H9 (cell line): ENCODE measurements at places on chromosomes 2 and 18.

GRCh38 chr18:31100436-31101182 is 1.6 kb downstream of the DSC2 start:
- DNase-seq = peak; percentile 84
- H3K27ac ChIP-seq = peak overlapping the region; percentile 29
- no peaks in the 10 kb centered on the region for H3K27me3 ChIP-seq
- peak overlapping the region; percentile 92 for H3K4me3 ChIP-seq
- H3K36me3 ChIP-seq = no peaks in the 10 kb centered on the region
- peaks cover 3% of the 10 kb centered on the region; the same call in 1 of the 2 replicates for H3K4me1 ChIP-seq

DNA sequence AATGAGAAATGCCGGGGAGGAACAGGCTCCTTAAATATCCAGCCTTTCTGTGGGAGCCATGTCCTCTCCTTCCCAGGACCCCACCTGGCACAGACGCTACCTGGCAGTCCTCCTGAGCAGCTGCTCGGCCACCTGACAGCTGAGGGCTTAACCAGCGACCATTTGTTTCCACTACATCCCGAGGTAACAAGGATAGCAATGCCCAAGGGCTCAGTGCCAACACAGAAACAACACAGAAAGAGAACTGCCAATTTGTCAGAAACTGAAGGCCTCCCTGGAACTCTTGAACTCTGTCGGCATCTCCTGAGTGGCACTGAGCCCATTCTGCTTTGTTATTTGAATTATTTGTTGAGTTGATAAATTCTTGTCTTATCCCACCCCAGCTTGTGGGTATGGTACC is 122.2 kb upstream of the ARHGAP28 start:
- no peak overlapping the region for H3K27ac ChIP-seq
- H3K36me3 ChIP-seq = peaks cover 2% of the 10 kb centered on the region; the same call in 2 of the 3 replicates
- H3K4me1 ChIP-seq = no peaks in the 10 kb centered on the region; the same call in 1 of the 2 replicates
- no peak for DNase-seq
- no peak overlapping the region for H3K4me3 ChIP-seq

DNA sequence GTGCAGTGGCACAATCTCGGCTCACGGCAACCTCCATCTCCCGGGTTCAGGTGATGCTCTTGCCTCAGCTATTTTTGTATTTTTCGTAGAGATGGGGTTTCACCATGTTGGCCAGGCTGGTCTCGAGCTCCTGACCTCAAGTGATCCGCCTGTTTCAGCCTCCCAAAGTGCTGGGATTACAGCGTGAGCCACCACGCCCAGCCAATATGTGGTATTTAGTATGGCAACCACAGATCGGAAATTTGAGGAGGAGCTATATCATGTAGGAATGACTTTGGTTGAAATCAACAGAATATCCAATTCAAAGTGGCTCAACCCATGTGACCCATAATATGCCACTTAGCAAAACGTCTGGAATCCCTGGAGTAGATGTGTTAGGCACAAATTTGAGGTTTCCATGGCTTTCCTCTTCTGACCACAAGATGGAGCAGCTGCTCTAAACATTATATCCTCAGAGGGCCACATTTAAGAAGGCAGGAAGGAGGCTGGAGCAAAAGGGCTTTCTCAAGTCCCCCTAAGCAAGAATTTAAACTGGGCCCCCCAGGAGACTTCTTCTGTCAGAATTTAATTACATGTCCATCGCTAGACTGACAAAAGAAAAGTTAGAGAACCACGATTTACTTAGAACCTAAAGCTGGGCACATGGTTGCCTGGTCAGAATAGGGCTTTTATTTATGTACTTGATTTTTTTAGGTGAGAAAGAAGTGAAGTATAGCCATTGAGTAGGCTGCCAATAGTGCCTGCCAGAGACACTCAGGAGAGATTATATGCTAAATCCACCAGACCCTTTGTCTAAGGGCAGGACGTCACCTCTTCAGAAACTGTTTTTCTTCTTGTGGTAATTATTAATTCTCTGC is 49.6 kb upstream of the ITSN2 start:
- no peaks in the 10 kb centered on the region for H3K36me3 ChIP-seq
- no peak overlapping the region for H3K27ac ChIP-seq
- H3K27me3 ChIP-seq = no peaks in the 10 kb centered on the region
- H3K4me3 ChIP-seq = no peak overlapping the region
- DNase-seq = peak; percentile 48

DNA sequence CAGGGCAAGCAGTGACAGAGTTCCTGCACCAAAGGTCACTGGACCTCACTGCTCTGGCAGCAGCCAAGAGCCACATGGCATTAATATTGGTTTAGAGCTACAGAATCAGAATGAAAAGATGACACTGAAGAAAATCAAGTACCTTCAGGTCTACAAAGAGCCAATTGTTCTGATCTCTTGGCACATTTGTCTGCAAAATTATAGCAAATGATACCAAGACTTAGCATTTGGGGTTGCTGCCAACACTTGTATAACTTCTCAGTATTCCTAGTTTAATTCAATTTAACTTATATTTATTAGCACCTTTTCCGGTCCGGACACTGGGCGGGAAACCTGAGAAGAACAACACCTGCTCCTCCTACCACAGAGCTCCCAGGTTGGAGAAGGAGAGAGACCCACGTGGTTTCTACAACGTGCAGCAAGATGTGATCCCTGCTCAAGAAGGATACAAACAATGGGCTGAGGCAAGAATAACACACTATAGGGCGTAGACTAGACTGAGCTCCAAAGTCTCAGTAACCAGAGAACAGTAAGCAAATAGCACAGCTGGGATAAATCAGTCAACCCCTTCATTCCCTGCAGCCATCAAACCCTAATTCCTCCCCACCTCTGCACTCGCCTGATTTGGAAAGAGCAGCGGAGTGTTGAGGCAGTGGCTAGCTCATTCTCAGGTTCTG is 2.4 kb downstream of the LRRC30 start:
- no peak overlapping the region for H3K4me3 ChIP-seq
- no peaks in the 10 kb centered on the region for H3K36me3 ChIP-seq
- H3K27ac ChIP-seq = no peak overlapping the region

DNA sequence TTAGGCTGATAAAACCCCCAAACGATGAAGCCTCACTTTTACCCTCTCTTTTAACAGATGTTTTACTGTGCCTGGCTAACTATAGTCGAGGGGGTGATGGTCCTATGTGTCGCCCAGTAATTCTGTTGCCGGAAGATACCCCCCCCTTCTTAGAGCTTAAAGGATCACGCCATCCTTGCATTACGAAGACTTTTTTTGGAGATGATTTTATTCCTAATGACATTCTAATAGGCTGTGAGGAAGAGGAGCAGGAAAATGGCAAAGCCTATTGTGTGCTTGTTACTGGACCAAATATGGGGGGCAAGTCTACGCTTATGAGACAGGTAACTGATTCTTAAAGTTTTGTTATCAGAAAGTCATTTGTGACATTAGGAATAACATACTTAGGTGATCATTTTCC is 20.4 kb downstream of the MSH6 start:
- H3K36me3 ChIP-seq = peaks cover 62% of the 10 kb centered on the region
- H3K27ac ChIP-seq = no peak overlapping the region
- no peak for DNase-seq
- H3K4me1 ChIP-seq = no peaks in the 10 kb centered on the region
- no peaks in the 10 kb centered on the region for H3K27me3 ChIP-seq

DNA sequence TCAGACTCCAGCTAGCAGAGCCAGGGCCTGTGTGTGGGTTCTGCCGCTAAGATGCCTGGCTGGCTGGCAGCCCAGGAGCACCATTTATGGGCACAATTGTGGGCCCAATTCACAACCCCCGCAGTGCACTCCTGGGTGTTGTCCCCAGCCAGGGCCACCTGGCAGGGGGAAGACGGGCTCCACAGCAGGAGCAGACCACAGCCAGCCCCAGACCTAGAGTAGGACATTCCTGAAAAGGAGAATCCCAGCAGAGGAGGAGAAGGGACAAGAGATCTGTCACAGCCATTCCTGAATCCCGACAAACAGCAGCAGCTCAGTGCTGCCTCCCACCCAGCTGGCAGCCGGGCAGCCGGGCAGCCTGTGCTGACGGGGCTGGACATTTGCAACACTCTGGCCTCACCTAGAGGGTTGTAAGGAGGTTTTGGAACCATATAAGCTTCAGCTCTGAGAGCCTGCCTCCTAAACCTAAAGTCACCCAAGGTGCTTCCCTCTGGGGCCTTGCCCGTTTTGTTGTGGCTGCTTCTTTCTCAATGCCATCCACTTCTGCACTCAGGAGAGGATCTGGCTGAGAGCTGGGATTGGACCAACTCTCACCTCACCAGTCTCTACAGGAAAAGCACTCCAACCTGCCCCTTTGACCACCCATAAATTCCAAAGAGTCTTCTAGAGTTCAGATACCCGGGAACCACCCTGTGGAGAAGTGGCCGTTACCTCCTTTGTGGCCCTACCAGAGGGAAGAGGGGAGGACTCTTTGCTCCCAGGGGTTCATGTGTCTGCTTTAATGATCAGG is 4.1 kb upstream of the TMEM177 start:
- H3K4me3 ChIP-seq = no peak overlapping the region
- H3K36me3 ChIP-seq = no peaks in the 10 kb centered on the region
